ENCODE measurements at places on chromosomes 1 and 21.
A peak's percentile ranks its signal among the peaks of the same experiment; 100 is the strongest.

GRCh38 chr1:213828867-213829266, 158.9 kb upstream of the PROX1 start:
- DNase-seq, result no peak

DNA sequence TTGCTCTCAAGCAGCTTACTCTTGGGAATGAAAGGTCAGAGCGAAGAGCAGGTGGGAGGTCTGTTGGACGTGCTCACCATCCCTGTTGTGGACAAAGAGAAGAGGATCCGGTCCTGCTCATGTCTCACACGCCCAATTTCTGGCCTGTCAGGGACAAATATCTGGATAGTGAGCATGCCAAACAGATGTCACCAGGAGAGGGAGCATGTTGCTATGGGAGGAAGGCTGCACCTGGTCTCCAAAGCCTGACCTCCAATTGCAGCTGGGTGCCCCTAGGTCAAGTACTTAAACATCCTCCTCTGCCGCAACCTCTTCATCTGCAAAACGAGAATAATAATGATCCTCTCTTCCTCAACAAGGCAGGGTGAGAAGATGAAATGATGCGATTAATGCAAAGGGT, 53.4 kb downstream of the DMRTA2 start:
- no peak for DNase-seq

DNA sequence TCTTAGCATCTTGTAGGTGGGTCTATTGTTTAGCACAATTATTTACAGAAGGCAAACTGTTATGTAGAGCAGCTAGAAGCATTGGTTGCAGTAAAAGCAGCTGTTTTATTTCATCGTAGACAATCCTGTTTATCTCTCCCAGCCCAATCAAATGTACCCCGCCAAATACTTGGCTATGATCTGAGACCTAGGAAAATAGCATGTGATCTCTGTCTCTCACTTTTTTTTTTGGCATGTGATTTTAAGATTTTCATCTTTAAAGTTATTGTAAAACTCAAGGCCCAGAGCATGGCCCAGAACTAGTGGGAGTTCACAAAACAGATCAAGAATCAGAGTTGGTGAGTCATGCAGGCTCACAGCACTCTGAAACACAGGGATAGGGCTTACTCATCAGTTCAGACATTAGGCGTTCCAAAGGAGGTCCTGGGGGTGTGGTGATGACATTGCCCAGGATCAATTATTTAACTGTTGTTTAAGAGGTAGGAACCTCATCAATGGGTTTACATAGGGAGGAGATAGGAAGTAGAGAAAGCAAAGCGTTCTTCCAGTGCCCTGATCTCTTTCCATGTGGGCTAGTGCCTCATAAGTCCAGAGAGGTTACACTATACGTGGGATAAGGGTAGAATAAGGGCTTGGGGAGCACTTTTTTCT, 40.2 kb downstream of the TBX19 start:
- DNase-seq, result no peak

GRCh38 chr1:74733604-74734484, 892 bp downstream of the TYW3 start:
- DNase-seq, result peak; percentile 34

DNA sequence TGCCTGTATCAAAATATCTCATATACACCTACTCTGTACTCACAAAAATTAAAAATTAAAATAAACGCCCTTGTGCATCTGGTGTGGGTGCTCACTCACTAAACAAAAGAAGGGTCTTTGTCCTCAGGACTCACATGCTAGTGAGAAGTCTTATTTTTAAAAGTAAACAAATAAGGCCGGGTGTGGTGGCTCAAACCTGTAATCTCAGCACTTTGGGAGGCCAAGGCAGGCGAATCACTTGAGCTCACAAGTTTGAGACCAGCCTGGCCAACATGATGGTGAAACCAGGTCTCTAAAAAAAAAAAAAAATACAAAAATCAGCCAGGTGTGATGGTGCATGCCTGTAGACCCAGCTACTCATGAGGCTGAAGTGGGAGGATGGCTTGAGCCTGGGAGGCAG, 51.5 kb downstream of the BCAR3 start:
- no peak for DNase-seq

DNA sequence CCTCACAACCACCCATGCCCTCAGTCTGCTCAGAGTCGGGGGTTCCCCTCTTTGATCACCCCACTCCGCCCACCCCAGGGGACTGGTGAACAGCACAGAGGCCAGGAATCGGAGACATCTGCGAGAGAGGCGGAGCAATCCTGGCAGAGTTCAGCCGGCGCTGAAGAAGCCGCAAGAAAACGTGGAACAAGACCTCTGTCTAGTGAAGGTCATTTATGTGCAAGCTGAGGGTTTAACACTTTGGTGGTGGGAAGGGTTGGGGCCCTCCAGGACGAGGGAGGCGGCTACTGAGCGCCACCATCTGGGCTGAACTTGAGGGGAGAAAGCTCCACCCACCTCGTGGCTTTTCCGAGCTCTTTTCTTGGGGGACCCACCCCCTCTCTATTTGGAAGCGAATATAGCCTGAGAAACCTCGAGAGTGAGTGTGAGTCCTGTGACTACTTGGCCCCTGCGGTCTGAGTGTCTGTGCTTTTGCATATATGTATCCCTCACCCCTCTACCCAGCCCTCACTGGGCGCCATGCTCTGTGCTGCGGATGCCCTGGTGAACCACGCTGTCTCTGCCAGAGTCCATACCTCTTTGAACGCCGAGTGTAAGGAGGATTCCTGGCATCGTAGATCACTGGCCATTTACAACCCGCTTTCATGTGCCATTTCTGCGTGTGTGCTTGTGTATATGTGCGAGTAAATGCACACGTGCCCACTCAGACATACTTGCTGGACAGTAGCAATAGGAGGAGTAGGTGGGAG, 1.2 kb upstream of the EPHA10 start:
- no peak for DNase-seq

DNA sequence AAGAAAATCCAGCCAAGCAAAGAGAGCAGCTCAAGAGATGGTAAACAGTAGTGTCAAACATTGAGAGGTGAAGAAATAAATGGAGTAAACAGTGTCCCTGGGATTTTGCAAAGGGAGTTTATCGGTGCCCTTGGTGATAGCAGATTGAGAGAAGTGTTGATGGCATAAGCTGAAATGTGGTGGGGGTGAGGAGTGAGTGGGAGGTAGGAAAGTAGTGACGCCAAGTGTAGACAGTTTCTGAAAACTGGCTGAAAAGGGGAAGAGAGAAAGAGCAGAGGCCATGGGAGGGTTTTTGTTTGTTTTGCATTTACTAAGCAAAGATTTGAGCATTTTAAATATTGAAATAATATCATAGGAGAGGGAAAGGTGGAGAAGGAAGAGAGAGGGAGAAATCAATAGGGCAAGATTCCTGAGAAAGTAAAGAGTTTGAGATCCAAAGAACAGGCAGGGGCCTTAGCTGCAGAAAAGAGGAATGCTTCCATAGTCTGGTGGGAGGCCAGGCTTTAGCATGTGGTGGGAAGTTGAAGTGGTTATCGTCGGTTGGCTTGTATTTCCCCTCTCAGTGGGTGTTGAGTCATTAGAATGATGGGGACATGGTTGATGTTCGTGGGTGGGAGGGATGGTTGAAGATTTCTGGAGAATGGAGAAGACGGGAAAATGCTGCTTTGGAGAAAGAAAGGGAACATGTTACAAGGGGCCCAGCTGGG, 26.8 kb upstream of the RASAL2 start:
- no peak for DNase-seq

DNA sequence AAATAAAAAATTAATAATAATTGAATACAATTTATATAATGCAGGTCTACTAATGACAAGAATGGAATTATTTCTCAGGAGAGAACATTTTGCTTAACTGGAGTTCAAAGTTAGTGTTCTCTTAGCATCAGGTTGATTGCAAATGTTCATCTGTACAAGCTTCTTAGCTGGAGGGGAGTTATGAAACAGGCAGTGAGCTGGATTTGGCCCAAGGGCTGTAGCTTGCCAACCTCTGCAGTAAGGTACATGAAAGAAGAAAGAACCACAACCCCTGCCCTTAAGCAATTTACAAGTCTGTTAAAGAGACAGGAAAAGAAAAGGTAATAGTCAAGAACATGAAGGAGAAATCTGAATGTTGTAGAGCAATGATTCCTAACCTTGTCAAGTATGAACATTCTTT, 17.0 kb downstream of the LPGAT1 start:
- DNase-seq, result peak; percentile 23

- DNase-seq, result no peak
These were observed 107.2 kb downstream of the PRDM2 start for GRCh38 chr1:13807209-13807608.

All from AG09309 (cell line).